Stimulated activated CD4-positive, alpha-beta T cell treated with anti-CD3 and anti-CD28 coated beads, Interleukin-4, amount 100 ng/mL, for 1 hour (primary cell): ENCODE measurements at places on chromosomes 3 and 15.
A peak's percentile ranks its signal among the peaks of the same experiment; 100 is the strongest.

DNA sequence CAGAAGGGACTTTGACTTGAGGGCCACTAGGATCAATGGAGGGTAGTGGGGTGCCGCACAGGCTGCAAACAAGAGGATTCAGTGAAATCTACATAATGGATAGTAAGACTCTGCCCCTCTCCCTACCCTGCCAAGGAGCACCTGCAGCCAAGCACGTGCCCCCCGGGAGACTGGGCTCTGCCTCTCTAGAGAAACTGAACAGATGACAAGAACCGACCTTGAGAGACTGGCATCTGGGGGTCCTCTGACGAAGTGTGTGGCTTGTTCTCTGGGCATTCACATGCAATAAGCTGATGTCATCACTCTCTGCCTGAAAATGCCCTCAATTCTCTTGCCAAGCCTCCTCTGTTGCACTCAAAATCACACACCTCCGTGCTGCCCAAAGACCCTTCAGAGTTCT is 132.3 kb downstream of the FAM43A start:
- DNase-seq = no peak

DNA sequence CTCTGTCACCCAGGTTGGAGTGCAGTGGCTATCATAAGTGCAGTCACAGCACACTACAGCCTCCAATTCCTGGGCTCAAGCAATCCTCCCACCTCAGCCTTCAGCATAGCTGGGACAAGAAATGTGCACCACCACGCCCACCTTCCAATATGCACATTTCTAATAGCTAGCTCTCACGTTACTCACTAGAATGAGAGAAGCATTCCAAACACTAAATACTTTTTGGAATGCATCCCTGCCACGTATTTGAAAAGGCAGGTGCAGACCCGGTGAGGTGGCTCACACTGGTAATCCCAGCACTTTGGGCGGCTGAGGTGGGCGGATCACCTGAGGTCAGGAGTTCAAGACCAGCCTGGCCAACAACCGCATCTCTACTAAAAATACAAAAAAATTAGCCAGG is 7.6 kb upstream of the TCF12 start:
- DNase-seq = no peak

GRCh38 chr3:4623421-4623999 is 130.4 kb downstream of the ITPR1 start:
- DNase-seq = no peak

- no peak for DNase-seq
Observed at GRCh38 chr3:39112113-39112512, 4.6 kb downstream of the TTC21A start.

DNA sequence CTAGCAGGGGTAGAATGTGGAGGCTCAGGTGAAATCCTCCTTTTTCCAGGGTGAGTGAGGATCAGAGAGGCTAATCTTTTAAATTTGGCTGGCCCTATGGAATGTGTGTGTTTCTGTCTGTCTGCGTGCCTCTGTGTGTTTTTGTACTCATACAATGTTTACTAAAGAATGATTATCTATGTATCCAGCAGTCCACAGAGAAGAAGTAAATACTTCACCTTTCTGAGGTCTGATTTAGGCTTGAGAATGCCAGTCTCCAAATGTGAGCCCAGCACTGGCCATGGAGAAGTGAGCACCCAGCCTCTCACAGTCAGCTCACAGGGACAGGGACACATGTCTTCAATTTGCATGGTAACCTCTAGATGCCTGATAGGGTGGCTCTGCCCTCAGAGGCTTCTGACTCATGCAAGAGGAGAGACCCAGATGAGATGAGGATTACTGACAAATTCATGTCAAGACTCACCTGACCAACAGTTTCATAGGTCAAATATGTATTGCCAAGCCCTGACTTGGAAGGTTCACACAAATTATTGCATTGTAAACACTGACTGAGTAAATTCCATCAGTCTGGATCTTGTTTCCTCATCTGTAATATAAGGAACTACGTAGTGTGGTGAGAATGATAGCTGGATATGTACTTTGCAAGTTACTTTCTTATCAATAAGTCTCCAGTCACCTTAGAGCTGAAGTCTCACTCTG is 31.0 kb downstream of the ENTPD3 start:
- DNase-seq = no peak

DNA sequence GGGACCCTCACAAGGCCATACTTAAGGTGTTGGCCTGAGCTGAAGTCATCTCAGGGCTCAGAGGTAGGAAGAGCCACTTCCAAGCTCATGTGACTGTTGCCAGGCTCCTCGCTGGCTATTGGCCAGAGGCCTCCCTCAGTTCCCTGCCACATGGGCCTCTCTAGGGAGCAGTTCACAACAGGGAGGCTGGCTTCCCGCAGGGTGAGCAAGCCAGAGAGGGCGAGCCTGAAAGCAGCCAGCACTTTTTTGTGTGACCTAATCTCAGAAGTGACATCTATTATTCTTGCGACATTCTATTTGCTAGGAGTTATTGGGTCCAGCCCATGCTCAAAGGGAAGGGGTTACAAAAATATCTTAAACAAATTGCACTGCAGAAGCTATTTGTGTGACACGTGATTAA is 201.4 kb downstream of the SSR3 start:
- no peak for DNase-seq

GRCh38 chr3:113634782-113635474 is 61.5 kb downstream of the USF3 start:
- no peak for DNase-seq

- no peak for DNase-seq
Observed at GRCh38 chr15:76982756-76983155, 12.2 kb upstream of the PSTPIP1 start.

- DNase-seq = no peak
Observed at GRCh38 chr3:9732740-9733115, 1.2 kb downstream of the BRPF1 start.

GRCh38 chr3:124401843-124402242 is 328.4 kb upstream of the UMPS start:
- DNase-seq = no peak

DNA sequence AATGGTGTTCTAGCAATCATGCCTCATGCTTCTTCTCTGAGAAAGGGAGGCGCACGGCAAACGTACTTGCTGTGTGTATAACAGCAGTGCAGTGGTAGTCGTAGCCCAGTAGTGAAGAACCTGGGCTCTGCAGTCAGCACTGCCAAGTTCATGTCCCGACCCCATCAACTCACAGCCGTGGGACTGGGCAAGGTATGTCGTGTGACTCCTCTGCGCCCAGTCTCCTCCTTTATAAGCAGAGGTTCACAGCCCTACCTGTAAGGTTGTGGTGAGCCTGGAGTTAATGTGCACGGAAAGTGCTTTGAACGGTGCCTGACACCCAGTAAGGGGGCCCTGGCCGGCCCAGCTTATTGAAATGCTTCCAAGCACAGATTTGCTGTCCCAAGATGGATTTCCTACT is 26.6 kb downstream of the EHD4 start:
- DNase-seq = no peak

- DNase-seq = no peak
Observed at GRCh38 chr3:14885307-14885706, 62.1 kb upstream of the NR2C2 start.

GRCh38 chr15:91950631-91951329 is 97.3 kb downstream of the SLCO3A1 start:
- no peak for DNase-seq

GRCh38 chr3:53841296-53841695 is 4.9 kb downstream of the CHDH start:
- no peak for DNase-seq

DNA sequence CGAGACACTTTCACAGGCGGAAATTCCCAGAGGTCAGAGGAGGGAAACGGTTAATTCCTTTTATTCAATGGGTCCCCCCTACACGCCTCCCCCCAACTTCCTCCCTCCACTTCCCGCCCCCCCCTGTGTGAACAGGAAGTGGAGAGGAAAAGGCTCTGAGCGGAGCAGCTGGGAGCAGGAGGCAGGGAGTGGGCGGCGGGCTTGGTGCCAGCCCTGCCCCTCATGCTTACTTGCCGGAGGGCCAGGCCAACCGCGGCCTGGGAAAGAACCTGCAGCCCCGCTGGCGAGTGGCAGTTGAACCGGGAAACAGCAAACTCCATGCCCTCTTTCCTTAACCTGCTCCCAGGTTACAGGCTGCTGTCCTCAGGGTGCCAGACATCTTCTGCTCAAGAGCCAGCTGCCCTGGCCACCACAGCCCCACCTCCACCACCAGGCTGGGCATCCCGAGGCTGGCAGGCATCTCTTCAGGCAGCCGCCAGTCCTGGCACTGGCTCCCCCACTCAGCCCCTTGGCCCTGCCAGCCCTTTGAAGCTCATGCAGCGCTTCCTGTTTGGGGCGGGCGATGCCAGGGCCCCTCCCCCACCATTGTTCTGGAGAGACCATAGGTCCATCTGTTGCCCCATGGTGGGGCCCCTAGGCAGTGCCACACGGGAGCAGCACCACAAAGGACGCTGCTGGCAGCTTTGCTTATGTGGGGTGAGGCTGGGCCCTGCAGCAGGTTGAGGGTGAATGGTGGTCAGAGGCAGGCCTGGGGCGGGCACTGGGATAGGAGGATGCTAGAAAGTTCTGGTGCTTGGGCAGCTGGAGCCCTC is 12.9 kb downstream of the VPS18 start:
- peak; percentile 47 for DNase-seq

GRCh38 chr3:43256714-43257461 is 29.5 kb upstream of the SNRK start:
- DNase-seq = no peak

DNA sequence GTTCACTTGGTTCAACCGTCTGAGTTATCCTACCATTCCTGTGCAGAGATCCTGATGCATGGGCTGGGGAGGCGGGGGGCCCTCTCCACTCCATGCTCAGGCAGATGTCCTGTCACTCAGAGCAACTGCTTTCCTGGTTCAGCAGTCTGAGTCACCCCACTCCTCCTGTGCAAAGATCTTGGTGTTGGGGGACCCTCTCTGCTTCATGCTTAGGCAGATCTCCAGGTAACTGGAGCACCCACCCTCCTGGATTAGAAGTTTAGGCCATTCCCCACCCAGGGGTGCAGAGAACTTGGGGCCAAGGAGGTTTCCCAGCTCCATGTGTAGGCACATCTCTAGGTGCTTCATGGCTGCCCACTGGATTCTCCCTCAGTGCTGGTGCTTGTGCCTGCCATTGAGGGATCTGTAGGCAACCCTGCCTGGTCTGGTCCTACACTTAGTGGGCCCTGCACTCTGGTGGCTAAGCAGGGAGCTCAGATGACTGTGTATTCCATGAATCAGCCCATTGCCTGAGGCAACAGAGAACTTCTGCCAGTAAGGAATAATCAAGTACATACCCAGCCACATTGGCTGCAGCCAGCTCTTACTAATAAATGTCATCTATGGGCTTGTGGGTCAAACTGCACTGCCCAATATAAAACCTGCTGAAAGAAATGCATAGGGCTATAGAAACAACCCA is 465.4 kb upstream of the THBS1 start:
- DNase-seq = no peak

DNA sequence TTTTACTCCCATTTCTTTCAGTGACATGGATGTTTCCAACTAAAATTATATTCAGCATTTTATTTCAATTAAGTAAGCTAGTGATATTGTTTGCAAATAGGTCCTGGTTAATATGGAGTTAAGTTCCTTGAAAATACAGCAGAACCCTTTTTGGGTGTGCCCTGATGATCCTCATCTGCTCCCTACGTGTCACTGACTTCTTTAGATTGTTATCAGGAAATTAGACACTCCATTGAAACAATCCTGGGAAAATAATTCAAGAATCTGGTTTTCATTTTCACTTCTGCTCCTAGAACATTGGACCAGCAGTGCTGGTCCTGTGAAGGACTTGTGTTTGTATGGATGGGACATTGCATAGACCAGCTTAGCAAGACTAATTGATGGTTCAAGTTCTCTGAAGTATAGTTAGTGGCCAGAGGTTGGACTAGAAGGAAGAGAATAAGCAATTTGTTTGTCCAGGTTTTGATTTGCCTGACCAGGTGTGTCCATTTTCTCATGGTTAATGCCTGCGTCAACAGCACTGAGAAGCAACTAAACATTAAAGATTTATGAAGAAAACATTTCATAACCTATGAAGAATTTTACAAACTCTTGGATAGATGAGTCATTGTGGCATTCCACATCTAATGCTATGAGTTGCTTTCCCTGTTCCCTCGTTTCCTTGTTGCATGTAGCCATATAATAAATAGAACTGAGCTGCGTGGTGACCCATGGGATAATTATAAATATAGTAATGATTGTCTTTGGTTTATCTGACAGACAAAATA is 95.8 kb downstream of the ZPLD1 start:
- no peak for DNase-seq

- no peak for DNase-seq
Observed at GRCh38 chr3:22536541-22536940, 666.6 kb upstream of the UBE2E2 start.

DNA sequence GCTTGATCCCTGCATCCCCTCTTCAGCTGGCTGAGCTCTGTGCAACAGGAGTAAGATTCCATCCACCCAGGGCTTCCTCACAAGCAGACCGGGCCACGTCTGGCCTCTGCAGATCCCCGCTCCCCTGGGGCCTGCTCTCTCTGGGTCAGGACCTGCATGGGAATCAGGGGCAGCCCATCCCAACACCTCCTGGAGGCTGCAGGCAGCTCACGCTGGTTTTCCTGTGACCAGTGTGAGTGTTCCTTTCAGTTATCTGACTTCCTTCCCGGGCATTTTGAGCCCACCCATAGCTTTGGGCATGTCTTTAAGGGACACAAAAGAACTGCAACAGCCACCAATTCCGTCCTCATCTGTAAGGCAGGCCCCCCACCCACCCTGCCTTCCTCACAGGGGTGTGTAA is 16.3 kb downstream of the NUP210 start:
- DNase-seq = no peak

DNA sequence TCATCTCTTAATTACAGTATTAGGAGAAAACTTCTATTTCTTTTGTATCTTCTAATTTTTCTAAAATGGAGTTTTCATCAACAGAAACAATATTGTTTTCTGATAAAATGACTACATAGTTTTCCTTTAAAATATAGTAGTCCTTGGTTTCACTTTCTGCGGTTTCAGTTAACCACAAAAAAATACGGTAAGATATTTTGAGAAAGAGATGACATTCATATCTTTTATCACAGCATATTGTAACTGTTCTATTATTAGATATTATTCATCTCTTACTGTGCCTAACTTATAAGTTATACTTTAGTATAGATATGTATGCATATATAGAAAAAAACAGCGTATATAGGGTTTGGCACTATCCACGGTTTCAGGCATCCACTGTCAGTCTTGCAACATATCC is 2.3 kb downstream of the B4GALT4 start:
- no peak for DNase-seq

DNA sequence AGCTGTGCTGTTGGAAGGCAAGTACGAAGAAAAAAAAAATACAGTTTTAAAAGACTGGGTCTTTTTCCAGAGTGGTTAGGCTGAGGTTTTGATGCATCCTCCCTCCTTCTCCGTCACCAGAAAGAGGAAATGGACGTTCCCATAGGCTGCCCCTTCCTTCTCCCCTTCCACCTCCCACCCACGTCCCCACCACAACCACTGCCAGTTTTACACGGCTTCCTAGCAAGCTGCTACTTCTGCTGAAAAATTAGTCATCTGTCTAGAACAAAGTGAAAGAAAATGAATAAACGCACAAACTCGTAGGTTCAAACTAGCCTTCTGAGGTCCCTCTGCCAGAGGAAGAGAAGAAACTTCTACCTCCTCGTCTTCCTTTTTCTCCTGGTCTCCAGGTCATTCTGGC is 71.6 kb upstream of the RPL35A start:
- DNase-seq = peak; percentile 22
